CD4-positive, alpha-beta memory T cell (primary cell): ENCODE measurements at places on chromosomes 3 and 15. TPM values are rescaled to one million over a fixed set of nuclear protein-coding genes. Genes with fewer than 3 reads are reported as not detected.

FEM1B gene
- 48.3 TPM for total RNA-seq

AHSG gene
- not detected for total RNA-seq

KLF15 gene
- total RNA-seq = 0.72 TPM

RPL39L gene
- 2.6 TPM for total RNA-seq

CSPG5 gene
- total RNA-seq = 0.42 TPM
